ENCODE measurements at places on chromosomes 4 and X.

DNA sequence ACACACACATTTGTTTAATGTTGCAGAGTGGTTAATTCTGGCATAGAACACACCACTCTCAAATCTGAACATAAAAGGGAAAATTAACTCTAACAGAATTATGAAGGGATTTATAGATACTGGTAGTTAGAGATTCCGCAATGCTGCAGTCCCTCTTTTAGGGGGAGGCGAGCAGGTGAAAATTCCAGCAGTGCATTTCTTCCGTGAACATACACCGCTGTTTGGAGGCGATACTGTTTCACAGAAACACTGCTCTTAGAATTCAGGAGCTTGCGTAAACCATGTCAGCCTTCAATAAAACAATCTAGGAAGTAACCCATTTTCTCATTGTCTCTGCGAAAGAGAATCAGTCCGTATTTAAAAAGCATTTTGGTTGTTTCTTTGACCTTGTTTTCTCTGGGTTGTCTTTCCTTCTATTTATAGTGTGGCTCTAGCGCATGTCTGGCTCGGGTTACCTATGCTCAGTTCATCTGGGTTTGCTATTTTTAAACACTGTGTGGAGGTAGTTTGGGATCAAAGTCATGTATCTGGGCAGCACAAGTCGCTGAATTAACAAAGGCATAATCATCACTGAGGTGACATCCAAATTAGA lies 90.4 kb downstream of the GPAT3 start:
- DNase-seq, result no peak

GRCh38 chr4:110224812-110225211 lies 26.4 kb upstream of the ELOVL6 start:
- no peak for DNase-seq

DNA sequence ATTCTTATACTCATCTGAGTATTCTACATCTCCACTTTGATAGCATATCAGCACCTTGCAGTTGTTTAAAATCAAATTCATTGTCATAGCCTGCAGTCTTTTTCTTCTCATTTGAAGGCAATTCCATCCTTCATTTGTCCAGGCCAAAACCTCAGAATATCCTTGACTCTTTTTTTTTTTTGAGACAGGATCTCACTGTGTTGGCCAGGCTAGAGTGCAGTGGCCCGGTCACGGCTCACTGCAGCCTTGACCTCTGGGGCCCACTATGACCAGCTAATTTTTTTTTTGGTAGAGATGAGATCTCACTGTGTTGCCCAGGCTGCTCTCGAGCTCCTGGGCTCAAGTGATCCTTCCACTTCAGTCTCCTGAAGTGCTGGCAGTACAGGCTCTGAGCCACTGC lies 2.6 kb downstream of the MRPL1 start:
- DNase-seq, result no peak

GRCh38 chr4:109440948-109441347 lies 7.3 kb downstream of the SEC24B start:
- DNase-seq, result no peak

- no peak for DNase-seq
Measured at GRCh38 chr4:13413729-13414437, 70.3 kb downstream of the RAB28 start.

GRCh38 chr4:138656990-138657389 lies 358.6 kb upstream of the NOCT start:
- no peak for DNase-seq

GRCh38 chr4:7539659-7540058 lies 104.9 kb upstream of the PSAPL1 start:
- DNase-seq, result no peak

- no peak for DNase-seq
Measured at GRCh38 chrX:14872355-14872754, 514 bp downstream of the FANCB start.

GRCh38 chrX:105865709-105866108 lies 43.4 kb downstream of the NRK start:
- DNase-seq, result no peak

- DNase-seq, result no peak
Measured at GRCh38 chr4:72312032-72312650, 256.9 kb downstream of the ADAMTS3 start.

DNA sequence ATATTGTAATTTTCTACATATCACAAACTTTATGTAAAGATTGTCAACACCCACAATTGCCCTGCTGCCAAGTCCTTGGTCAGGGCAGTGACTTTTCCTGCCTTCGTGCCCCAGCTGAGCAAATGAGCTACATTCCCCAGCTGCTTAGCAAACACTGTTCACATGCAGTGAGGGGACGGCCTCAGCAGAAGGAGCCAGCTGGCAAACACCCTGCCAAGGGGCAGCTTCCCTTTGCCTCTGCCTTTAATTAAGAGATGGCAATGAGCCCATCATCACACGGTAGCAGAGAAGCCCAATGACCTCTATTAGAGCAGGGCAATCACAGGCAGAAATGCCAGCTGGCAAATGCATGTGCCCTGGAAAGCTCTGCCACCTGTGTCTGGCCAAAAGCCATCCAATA lies 253.4 kb downstream of the EPHA5 start:
- no peak for DNase-seq

DNA sequence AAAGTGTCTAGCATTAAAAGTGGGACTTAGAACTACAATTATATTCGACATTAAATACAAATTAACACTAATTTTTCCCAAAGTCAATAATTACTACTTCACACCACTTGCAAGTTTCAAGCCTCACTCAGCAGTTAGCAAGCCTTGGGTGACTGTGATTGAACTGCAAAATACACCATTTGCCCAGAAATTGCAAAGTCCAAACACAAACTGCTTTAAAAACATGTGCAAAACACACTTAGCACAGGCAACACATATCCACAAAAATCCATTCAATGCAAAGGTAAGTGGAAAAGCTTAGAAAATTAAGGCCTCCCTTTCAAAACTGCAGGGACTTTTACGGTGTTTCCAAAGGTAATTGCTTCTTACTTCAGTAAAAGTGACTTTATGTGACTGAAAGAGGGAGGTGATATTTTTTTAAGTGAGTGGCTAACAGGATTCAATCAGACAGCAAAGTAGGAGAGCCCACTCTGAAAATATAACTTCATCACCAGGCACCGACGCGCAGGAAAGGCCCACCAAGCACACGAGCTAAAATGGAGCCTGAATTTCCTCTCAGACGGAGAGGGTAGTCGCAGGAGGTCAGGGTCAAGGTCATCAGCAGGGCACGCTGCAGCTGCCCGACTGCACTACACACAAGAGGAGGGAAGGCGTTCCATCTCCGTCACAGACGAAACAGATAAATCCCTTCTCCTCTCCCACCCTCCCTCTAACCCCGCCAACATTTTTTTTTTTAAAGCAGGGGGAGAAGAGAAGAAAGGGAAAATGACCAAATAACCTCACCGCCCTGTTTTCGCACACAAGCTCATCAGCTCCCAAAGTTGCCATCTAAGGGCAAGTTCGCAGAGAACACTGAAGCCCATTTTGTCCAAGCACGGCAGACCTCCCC lies 3.1 kb downstream of the ZNF827 start:
- no peak for DNase-seq

GRCh38 chr4:186074189-186074588 lies 5.2 kb downstream of the TLR3 start:
- DNase-seq, result no peak

GRCh38 chr4:125091-125771 lies 930 bp downstream of the ZNF718 start:
- no peak for DNase-seq

GRCh38 chr4:119025916-119026661 lies 109.5 kb upstream of the MYOZ2 start:
- DNase-seq, result no peak

DNA sequence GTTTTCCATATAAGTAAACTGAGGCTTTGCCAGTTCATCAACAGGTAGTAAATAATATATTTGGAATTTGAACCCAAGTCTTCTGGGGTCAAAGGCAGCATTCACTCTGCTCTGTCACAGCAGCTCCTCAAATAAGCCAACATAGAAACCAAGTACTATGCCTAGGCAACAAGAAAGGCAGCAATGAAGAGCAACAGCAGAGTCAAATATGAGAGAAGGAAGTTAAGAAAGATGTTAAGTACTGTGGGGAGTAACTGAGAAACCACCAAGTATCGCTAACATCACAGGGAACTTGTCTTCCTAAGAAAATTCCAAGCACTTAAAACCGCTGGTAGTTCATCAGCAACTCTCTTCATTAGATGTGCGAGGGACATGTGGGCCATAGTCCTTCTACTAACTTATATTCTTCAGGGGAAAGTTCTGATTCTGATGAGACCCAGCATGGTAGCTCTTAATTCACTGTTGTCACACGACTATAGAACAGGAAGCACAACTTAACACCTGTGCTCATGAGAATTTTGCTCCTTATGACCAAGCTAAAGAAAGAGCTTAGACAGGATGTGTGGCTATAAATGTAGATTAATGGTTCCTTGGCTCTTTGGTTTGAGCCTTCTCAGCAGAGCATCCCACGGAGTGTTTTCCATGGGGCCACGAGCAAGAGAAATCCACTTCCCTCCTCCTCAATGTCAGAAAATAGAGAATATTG lies 107.8 kb downstream of the AR start:
- DNase-seq, result no peak

DNA sequence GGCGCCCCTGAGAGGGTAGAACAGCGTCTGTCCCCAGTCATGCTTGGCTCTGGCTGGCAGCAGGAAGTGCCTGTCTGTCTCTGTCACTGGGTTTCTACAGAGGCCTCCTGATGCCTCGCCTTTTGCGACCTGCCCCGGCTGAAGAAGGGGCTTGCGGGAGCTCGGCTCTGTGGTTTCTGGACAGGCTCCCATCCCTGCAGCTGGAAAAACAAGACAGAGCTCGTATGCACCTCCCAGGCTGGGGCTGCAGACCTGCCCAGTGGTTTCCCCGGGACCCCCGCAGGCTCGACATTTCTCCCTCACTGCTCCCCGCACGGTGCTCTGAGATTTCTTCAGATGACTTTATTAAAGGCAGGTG lies 57.0 kb upstream of the SORCS2 start:
- DNase-seq, result no peak

GRCh38 chrX:96687776-96688175 lies 3.1 kb downstream of the DIAPH2 start:
- DNase-seq, result no peak

- DNase-seq, result no peak
Measured at GRCh38 chr4:158621729-158622128, 50.0 kb downstream of the C4orf46 start.

GRCh38 chr4:125642645-125643044 lies 327.9 kb downstream of the FAT4 start:
- DNase-seq, result no peak

DNA sequence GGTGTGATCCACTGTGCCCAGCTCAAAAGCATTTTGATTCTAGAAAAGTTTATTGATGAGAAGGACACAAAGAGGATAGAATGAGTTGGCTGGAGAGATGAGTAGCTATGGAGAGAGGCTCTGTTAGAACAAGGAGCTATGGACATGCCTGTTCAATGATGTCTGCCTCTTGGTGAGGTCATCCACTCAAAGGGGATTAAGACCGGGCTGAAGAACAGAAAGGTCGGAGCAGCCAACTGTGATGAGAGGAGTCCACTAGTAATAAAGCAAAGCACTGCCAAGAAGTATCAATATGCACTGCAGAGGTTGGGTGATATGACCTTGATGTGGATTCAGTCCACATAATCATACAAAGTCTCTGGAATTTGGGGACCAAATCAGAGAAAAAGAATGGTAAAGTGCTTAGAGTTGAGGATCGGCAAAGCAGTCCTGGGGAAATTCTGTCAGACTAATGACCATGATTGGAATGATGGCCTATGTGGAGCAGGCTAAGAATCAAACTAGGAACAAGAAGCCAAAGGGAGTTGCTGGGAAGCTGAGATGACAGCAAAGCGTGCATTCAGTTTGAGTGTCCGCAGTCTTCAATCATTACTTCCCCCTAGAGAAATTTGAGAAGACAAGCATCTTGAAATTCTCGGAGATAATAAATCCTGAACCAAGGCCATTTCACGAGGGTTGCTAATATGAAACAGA lies 55.7 kb upstream of the MMAA start:
- DNase-seq, result no peak

- DNase-seq, result no peak
Measured at GRCh38 chr4:33737726-33738125, 2506.6 kb downstream of the ARAP2 start.

DNA sequence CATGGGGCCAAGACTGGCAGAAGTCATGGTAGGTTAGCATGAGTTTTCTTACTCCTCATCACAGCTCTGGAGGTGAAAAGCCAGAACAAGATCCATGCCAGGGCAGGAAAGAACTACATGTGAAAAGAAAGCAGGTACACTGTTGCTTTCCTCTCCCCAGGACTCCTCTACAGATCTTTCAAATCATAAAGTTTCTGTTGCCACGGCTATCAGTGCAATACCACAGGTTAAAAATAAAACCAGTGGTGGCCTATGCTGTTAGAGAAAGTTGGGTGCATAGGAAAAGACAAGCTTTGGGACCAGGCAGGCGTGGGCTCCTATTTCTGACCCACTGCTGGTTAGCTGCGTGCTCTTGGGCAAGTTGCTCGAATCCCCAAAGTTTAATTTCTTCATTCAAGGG lies 81.4 kb downstream of the SH3RF1 start:
- DNase-seq, result no peak

GRCh38 chrX:119401569-119401968 lies 2.4 kb downstream of the SLC25A43 start:
- no peak for DNase-seq

- DNase-seq, result no peak
Measured at GRCh38 chrX:150975655-150976390, 7.3 kb upstream of the HMGB3 start.

DNA sequence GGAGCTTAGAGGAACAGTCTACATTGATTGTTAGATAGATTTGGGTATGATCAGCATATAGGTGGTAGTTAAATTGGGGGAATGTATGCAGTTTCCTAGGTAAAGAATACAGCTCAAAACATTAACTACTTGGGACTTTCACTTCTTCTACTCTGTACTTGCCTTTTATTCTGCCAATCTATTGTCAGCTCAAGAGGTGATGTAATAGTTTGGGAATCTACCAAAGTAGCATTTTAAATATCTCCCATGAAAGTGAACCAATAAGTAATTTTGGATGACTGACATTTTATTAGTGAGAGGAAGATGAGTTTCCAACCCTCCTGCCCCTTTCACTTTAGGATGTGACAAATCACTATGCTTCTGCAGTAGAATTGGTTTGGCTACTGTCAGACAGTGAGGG lies 43.4 kb downstream of the NUDT6 start:
- no peak for DNase-seq

DNA sequence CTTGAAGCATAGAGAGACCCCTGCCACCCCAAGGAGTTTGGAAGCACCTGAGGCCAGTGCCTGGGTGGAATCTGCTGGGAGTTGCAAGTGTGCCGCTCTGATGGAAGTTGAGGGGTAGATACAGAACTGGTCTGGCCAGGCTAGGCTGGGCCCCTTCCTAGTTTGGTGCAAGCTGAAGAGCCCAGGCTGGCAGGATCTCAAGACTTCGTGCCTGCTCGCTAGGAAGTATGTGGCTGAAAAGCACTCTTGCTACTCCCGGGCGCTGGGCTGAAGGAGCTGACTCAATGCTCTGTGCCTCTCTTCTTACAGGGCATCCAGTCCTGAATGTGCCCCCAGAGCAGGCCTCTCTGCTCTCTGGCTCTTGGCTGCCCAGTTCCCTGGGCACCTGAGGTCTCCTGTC lies 51.7 kb upstream of the PJA1 start:
- no peak for DNase-seq

DNA sequence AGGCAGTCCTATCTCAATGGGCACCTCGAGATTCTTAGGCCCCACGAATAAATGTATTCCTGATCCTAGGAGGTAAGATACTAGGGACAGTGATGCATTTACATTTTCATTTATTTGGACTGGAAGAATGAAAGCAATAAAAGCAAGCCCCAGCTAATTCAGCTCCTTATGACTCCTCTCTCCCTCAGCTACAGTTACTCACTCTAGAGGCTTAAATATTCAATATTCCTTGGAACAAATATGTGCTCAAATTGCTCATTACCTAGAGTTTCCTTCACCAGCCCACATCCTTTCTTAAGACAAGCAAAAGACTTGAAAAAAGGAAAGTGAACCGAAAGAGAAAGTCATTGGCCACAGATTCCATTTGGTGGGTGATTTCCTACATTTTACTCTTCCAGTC lies 13.9 kb downstream of the PAGE2 start:
- DNase-seq, result no peak

Data from stimulated activated CD8-positive, alpha-beta memory T cell treated with anti-CD3 and anti-CD28 coated beads, Interleukin-4, amount 100 ng/mL, for 1 hour (primary cell).